ENCODE measurements at places on chromosomes 5 and 9.

- DNase-seq = no peak
Observed at GRCh38 chr9:6123416-6123815, 92.2 kb upstream of the IL33 start.

DNA sequence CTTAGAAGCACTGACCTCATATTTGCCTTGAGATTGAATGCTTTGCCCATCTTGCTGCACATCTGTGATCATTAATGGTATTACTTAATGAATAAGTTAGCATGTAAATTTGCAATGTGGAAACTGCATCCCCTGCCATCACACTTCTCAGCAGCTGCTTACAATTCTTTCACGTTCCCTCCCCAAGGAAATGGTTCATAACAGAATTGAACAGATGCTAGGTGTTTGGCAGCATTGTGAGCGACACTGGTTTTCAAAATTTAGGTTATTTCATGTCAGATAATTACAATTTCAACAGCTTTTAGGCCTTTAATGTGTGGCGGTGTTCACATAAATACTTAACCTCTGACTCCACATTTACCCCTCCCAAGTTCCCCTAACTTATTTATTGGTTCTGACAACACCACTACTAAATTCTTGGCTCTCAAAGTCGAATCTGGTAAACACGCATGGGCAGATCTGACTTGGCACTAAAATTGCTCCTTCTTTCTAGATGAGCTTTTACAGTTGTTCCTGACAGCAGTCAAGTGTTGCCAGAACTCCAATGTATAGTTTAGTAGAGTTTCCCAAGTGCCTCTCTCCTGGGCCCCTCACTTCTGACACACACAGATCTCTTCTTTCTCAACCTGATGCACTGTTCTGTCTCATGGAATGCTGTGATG is 46.8 kb downstream of the SLC1A3 start:
- no peak for DNase-seq

GRCh38 chr5:104048231-104048630 is 485.6 kb upstream of the NUDT12 start:
- no peak for DNase-seq

GRCh38 chr5:10595293-10595671 is 31.4 kb downstream of the ANKRD33B start:
- DNase-seq = no peak

- DNase-seq = no peak
Observed at GRCh38 chr9:108434036-108434435, 421.8 kb downstream of the ACTL7B start.

GRCh38 chr5:59003641-59004040 is 420.8 kb downstream of the RAB3C start:
- no peak for DNase-seq

DNA sequence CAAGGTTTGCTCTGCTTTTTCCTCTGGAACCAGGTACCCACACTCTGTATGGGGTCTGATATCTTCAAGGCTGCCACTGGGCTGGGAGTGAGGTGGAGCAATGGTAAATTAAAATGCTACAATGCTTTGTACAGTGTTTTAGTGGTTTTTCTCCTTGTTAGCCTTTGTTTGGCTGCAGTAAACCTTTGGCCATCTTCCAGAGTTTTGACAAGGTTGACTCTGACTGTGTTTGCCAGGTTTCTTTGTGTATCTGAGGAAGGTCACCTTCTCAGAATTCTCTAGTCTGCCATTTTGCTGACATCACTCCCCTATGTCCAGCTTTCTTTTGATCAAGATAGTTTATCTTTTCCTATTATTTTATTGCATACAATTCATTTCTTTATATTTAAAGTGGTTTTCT is 11.2 kb downstream of the SPATA31D1 start:
- no peak for DNase-seq

- DNase-seq = no peak
Observed at GRCh38 chr5:154174091-154174490, 16.4 kb upstream of the GALNT10 start.

DNA sequence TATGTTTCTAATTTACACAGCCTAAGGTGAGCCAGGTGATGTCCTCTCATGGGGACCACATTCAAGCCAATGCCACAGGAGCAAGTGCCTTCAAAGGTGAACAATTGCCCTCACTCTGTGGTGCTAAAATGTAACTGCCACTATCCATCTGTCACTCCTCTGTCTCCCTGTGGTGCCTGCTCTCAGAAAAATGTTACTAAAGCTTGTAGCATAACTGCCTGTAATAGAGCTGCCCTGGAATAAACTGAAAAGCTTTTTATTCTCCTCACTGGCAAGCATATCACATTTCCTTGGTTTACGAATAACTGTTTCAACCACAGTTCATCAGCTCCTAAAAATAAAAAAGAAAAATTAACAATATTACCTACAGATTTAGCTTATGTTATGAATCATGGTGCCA is 142.4 kb downstream of the ST8SIA4 start:
- DNase-seq = no peak

Measured in OCI-LY7 (cell line).